Dorsolateral prefrontal cortex (tissue), 122 donors: ENCODE measurements at places on chromosomes 1 and 21. TPM values are rescaled to one million over a fixed set of nuclear protein-coding genes. Genes with fewer than 3 reads are reported as not detected.

Gene CCDC185
- not detected for total RNA-seq

Gene ZNF687
- 21.5 TPM for total RNA-seq

Gene ZBTB8B
- total RNA-seq, result 1.5 TPM

Gene LCE1E
- total RNA-seq, result not detected

Gene CA6
- total RNA-seq, result not detected

Gene ANGPTL1
- 2.5 TPM for total RNA-seq
